CD4-positive, alpha-beta T cell treated with Interleukin-21 for 1 hour (primary cell): ENCODE measurements at places on chromosomes 6 and 20.
A peak's percentile ranks its signal among the peaks of the same experiment; 100 is the strongest.

- no peak for DNase-seq
Observed at GRCh38 chr6:154653853-154654252, 79.4 kb upstream of the SCAF8 start.

GRCh38 chr20:33676652-33677645 is 2.7 kb upstream of the NECAB3 start:
- no peak for DNase-seq

DNA sequence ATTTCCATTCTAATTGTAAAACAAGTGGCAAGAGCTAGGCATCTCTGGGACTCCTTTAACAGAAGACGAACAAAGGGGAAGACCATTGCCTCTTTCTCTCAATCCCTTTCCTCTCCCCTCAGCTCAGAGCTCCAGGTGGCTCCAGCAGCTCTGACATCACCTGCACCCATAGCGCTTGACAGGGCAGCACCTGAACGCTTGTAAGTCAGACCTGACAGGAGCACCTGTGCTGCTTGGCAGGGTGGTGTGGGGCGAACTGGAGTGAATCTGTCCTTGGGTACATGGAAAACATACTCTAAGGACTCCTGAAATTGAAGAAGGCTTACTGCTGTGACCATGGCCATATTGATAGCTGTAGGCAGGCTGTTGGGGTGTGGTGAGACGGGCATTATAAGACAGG is 409.5 kb upstream of the AGPAT4 start:
- no peak for DNase-seq

GRCh38 chr6:169388395-169389166 is 134.9 kb upstream of the THBS2 start:
- no peak for DNase-seq

- peak; percentile 70 for DNase-seq
Observed at GRCh38 chr6:109059571-109060021, 35.0 kb downstream of the SESN1 start.

GRCh38 chr6:126172131-126172530 is 167.8 kb upstream of the CENPW start:
- no peak for DNase-seq

DNA sequence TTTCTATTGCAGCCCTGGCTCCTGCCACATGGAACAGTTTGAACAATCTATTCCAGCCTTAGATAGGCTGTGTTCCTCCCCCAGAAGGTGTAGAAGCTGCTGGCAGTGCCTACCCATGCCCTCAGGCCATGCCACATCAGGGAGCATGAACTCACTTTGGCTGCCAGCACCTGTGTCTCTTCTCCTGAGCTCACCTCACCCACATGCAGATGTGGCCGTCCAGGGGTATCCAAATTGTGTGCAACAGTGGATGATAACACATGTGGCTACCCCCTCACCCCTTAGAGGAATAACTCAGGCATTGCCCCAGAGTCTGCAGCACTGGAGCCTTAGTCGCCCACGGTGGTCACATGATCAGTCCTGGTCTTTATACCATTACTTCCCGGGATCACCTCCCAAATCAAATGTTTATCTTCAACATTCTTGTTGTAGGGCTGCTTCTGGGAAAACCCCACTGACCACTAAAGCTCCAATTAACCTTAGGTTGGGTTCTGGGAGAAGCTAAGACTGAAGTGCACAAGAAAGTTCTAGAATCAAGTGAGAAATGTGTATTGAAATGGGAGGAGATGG is 110.4 kb downstream of the BANF2 start:
- DNase-seq = no peak

- DNase-seq = peak; percentile 59
Observed at GRCh38 chr20:25178563-25179438, 16.7 kb upstream of the ENTPD6 start.

DNA sequence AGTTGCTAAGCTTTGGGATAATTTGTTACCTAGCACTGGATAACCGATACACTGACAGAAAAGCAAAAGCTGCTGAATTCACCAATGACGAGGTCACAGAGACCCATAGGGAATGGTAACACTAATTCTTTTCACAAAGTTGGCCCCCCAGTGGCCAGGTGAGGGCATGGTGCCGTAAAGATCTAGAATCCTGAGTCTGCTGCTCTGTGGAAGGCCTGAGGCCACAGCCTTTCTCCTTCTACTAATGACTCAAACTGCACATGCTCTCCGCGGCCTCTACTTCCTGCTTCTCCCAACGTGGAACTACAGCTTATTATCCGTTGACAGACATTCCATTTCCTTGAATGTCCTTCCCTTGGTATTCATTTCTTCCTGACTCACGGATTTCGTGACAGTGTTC is 127.1 kb downstream of the OPRM1 start:
- no peak for DNase-seq

DNA sequence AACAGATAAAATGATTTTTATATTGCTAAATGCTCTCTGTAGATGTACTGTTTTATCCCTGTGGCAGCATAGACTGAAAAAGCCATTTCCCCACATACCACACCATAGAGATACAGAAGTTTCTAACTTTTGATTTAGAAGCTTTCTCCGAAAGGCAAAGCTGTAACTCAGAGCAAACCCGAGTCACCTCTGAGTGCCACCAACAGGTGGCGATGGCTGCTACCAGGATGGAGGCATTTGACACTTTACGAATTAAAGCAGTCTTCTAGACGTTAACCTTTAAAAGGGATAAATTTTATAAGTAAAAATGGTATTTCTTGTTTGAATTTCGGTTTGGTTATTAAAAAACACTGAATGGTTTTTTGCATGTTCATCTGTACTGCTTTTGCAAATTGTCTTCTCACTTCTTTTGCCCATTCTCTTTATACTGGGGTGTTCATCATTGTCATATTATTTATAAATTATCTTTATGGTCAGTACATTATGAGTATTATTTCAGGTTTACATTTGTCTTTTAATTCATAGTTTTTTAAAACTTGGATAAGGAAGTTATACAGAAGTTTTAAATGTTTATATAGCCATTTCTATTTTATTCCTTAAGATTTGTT is 201.0 kb upstream of the CEP162 start:
- no peak for DNase-seq

DNA sequence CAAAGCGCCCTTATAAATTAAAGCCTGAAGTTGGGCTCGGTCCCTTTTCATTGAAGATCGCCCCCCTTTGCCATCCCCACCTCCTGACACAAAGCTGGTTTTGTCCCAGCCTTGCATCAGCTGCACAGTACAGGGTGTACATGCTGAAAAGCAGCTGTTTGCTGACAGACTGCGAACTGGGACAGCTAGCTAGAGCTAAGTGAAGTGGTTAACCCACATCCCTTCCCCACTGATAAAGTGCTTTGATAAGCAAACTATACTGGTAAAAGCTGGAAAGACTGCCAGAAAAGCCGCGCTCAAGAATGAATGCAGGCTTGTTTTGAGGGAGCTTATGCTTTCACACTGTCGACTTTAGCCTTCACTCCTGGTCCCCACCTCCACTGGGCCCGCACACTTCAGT is 207.3 kb downstream of the GMDS start:
- peak; percentile 45 for DNase-seq

GRCh38 chr20:52972190-52972937 is at the start of gene TSHZ2:
TSHZ2 (plus strand) TSS chr20:52972358; CDS start chr20:52973294, 936 bp downstream.
- DNase-seq = peak; percentile 65

DNA sequence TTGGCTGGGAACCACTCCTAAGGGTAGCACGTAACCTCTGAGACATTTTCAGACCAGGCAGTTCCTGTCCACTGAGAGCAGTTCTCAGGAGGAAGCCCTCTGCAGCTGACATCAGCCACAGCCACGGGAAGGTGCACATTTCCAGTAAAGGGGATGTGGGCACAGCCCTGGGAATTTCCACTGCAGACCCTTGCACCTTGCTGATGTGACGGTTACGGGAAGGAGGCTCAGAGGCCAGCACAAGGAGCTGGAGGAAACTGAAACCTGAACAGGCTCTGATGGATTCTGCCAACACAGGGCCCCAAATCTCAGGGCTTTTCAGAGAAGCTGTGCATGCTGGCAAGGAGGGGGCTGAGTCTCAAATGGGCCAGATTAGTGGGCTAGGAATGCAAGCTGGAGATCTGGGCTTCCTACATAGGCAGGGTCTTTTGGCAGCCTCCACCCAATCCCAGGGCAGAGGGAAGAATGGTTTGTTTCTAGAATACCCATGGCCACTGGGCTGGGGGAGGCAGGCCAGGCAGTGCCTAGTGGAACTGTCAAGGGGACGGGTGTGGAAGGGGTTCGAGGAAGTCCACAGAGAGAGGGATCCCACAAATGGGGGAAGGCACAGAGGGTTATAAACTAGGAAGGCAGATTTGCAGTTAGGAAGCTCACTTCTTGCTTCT is 14.2 kb downstream of the EBF4 start:
- DNase-seq = no peak

DNA sequence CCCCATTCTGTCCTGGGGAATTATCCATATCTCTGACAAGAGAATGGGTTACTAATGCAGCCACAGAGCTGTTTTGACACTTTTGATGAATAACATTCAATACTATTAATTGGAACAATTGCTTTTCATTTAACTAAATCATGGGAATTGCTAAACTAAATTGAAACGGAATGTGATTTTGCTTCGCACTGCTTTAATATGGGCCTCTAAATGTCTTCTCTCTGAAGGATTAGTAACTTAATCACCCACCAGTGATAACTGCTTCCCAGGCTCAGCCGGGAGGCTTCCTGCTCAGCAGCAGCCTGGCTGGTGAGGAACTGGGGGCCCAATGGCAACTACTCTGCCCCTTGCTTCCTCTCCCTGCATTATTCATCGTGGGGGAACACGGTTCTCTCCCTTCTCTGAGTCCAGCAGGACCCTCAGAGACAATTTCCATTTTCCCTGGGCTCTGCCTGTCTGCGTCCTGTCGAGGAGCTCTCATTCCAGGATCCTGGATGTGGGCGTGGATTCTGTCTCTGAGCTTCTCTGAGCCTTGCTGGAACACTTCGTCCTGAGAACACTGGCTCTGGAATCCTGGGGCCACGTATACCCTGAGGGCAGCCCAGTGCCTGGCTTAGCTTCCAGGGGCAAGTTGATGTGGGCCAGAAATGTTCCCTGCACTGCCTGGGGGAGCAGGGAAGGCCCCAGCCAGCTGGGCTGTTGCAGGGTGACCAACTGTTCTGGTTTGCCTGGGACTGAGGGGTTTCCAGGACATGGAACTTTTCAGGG is 308.9 kb downstream of the DHX35 start:
- no peak for DNase-seq

GRCh38 chr6:107616775-107617174 is 126.9 kb downstream of the SOBP start:
- DNase-seq = no peak

DNA sequence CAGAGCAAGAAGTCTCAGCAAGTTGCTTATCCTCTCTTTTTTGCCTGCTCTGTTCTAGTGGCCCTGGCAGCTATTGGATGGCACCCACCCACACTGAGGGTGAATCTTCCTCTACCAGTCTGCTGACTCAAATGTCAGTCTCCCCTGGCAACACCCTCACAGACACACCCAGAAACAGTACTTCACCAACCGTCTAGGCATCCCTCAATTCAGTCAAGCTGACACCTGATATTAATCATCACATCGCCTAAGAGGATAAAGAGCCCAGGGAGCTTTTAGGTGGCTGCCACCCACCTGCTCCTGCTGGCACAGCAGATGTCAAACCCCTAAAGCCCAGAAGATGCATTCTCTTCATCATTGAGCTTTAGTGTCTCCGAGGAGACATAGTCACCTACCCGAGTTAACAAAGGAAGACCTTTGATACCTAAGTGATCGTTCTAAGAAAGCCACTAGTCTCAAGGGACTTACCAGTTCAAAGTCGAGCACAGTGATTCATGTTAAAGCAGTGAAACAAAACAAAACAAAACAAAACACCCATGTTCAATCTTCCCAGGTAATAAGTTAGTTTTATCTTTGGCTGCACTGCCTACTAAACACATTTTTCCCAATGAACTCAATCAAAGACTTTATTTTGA is 97.7 kb upstream of the KCNQ5 start:
- no peak for DNase-seq

DNA sequence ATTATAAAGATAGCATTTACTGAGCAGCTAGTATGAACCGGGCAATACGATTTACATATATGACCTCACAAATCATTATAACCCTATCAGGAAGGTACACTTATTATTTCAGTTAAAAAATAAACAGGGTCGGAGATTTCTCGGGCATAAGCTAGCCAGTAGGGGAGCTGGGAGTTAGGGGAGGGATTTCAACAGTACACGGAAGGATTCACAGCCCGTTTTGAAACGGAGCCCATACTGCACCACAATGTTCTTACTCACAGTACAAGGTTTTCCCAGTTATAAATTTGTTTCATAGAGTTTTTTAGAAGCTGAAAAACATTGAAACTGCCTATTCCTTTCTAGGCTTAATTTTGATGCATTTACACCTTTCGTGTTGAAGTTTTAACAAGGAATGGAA is 607.1 kb downstream of the HDGFL1 start:
- DNase-seq = no peak

DNA sequence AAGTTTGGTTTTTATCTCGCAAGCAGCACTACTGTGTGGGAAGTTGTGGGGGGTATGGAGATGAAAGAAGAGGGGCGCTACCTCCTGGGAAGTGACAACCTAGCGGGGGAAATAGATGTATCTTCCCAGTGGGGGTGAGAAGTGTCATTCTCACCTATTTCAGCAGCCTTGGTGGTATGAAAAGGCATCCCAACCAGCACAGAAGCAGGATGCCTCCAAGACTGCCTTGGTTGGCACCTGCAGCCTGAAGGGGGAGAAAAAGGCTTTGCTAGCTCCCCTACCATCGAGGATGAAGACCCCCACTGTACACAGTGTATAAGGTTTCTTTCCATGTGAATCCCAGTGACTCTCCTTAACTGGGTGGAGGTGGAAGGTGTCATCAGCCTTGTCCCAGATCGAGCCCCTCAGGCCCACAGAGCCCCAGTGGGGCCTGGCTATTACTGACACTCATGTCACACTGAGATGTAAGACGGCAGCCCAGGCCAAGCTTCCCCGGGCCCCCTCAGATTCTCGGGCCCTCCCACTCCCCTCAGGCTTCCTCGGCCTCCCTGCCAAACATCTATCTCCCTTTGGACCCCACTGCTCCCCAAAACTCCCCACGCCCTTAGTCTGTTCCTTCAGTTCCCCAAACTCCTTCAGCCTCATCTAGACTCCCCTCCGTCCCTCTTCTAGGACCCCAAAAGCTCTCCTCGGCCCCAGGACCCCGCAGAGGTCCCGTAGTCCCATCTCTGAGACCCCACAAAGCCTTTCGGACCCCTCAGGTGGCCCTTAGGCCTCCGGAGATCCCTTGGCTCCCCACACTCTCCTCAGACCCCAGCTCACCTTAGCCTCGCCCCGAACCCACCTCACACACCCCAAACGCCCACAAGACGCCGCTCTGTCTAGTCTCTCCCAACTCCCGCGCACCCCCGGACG is 688 bp downstream of the COMMD7 start:
- peak; percentile 25 for DNase-seq

GRCh38 chr6:64266351-64266821 is 630.8 kb downstream of the PHF3 start:
- DNase-seq = no peak
